ENCODE measurements at places on chromosomes 3 and 15. TPM values are rescaled to one million over a fixed set of nuclear protein-coding genes. Genes with fewer than 3 reads are reported as not detected.

GRCh38 chr3:43786526-43787305 is 96.0 kb downstream of the ABHD5 start:
- DNase-seq, result no peak

DNA sequence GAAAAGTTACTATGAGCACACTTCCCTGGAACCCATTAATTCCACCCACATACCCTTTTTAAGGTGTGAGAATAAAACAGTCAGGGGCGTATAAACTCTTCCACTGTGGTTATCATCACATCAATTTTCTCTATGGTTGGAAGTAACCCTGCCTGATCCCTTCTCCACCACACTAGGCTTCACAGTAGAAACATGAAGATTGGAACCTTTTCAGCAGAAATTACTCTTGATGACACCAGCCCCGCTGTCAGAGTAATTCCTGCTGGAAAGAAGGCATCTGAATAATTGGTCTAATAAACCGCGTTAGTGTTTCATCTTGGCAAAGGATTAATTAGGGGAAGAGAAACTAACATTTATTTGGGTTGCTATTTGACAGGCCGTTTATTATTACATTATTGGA is 278.4 kb downstream of the MFSD1 start:
- no peak for DNase-seq

The HTR3E gene
- not detected for total RNA-seq

DNA sequence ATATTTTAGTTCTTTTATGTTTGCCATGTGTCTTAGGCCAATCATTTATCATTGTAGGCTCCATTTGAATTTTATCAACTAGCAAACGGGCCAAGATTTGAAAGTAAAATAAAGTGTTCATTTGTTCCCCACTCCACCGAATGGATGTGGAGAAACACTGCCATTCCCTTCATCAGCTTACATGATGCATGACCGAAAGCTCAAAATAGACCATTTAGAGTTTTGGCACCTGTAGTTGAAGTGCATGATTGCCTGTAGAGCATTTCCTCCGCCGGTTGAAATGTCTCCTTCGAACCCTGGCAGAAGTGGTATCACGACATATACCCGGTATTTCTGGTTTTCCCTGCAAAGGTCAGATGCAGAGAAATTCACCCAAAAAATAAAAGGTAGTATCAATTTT is 165.6 kb downstream of the PLD1 start:
- no peak for DNase-seq

The IGSF10 gene
- total RNA-seq, result 1.8 TPM

- DNase-seq, result no peak
These were observed 1.4 kb downstream of the ZNF609 start for GRCh38 chr15:64461721-64462162.

The ATP10A gene
- total RNA-seq, result 1.5 TPM

All from esophagus squamous epithelium (tissue), 5 donors.